Activated naive CD4-positive, alpha-beta T cell treated with anti-CD3 and anti-CD28 coated beads for 36 hours (primary cell): ENCODE measurements at places on chromosomes 1 and 21. TPM values are rescaled to one million over a fixed set of nuclear protein-coding genes. Genes with fewer than 3 reads are reported as not detected.

The RCSD1 gene
- total RNA-seq = 27.9 TPM

DNA sequence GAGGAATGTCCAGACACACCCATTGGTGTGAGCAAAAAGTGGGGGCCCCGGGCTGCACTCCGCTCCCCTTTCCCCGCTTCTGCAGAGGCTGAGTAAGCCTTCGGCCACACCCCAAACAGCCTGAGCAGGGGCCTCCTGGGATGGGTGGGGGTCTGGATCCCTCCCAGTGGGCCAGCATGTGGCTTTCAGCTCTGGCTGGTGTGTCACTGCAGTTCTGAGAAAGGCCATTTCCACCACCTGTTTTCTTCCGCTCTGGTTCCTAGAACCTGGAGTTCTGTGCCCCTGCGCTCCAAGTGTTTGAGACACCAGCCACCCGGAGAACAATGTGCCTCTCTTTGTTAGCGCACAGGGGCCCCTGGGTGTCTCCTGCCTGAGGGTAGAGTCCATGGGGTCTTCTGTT, 30.9 kb downstream of the SLC37A1 start:
- H3K27me3 ChIP-seq = no peaks in the 10 kb centered on the region
- no peak for DNase-seq
- no peak overlapping the region for H3K4me3 ChIP-seq
- peaks cover 6% of the 10 kb centered on the region for H3K4me1 ChIP-seq
- no peak overlapping the region for H3K27ac ChIP-seq

- no peaks in the 10 kb centered on the region for H3K4me1 ChIP-seq
- DNase-seq = no peak
- H3K27ac ChIP-seq = no peak overlapping the region
These were observed 144.6 kb downstream of the NFIA start for GRCh38 chr1:61226791-61227567.

DNA sequence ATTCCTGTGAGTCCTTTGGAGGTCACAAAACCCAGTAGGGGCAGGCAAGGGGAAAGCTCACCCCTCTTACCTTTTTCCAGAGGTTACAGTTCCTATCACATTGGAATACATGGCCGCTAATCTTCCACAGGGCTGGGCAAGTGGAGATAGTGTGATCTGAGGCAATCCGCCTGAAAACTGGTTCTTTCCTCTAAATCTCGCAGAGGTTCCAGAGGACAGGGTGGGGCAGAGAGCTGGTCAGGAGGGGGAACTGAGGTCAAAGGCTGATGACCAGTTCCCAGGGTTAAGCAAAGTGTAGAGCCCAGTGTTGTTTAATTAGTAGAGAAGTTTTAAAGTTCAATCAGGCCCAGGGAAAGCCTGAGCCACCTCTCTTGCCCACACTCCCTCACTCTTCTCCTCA, at the start of gene SERPINC1:
TSS of gene SERPINC1 (minus strand) at position 179 of the 400 bp plus-strand sequence. CDS start at position 111, 68 bp downstream.
- H3K4me1 ChIP-seq = no peaks in the 10 kb centered on the region
- no peak within 1 kb of the TSS for H3K27ac ChIP-seq
- DNase-seq = no peak
- no peaks in the 10 kb centered on the region for H3K36me3 ChIP-seq

DNA sequence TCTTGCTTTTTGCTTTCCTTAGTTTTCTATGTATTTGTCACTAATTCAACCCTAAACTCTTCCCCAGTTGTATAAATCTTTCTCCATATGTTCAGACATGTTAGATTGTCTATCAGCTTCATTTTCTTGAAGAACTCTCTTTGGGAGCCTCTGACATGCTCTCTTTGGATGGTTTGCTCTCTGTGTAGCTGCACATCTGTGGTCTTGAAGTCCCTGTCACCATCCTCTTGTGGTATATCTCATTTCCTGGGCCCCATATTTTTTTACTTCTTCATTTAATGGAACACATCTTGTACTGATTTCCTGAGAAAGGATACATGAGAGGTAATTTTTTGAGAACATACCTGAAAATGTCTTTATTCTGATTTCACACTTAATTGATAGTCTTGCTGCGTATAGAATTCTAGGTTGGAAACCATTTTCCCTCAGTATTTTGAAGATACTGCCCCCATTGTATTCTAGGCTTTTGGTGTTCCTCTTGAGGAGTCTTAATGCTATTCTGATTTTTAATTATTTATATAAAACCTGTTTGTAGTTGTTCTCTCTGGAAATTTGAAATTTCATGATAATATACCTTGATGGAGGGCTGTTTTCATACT, 72.6 kb downstream of the ST3GAL3 start:
- H3K27me3 ChIP-seq = no peaks in the 10 kb centered on the region
- peaks cover 36% of the 10 kb centered on the region for H3K36me3 ChIP-seq
- peaks cover 16% of the 10 kb centered on the region for H3K4me1 ChIP-seq
- H3K27ac ChIP-seq = no peak overlapping the region
